ENCODE measurements at places on chromosomes 6 and 20. TPM values are rescaled to one million over a fixed set of nuclear protein-coding genes. Genes with fewer than 3 reads are reported as not detected.

EGFL8 gene
- 2.2 TPM for total RNA-seq

LTA gene
- total RNA-seq, result 0.10 TPM

FOXQ1 gene
- total RNA-seq, result 3.5 TPM

DNAH8 gene
- total RNA-seq, result not detected

PPP1R3G gene
- total RNA-seq, result 1.6 TPM

KCNK16 gene
- total RNA-seq, result not detected

CDSN gene
- total RNA-seq, result not detected

ECT2L gene
- not detected for total RNA-seq

PNISR gene
- total RNA-seq, result 28.0 TPM

EPM2A gene
- total RNA-seq, result 3.7 TPM

ASIP gene
- total RNA-seq, result not detected

SMIM13 gene
- total RNA-seq, result 17.1 TPM

OGFR gene
- 38.9 TPM for total RNA-seq

AKAP7 gene
- 2.3 TPM for total RNA-seq

MARCKS gene
- total RNA-seq, result 10.6 TPM

NKAIN4 gene
- total RNA-seq, result 6.4 TPM

TSPO2 gene
- not detected for total RNA-seq

SLC22A3 gene
- total RNA-seq, result 37.0 TPM

C20orf141 gene
- total RNA-seq, result 0.36 TPM

STMND1 gene
- total RNA-seq, result not detected

ZNFX1 gene
- total RNA-seq, result 24.7 TPM

ISM1 gene
- total RNA-seq, result 0.34 TPM

SCRT2 gene
- not detected for total RNA-seq

FAM83B gene
- 0.09 TPM for total RNA-seq

SLC26A8 gene
- not detected for total RNA-seq

NR2E1 gene
- total RNA-seq, result 0.03 TPM

PSORS1C2 gene
- not detected for total RNA-seq

EFHC1 gene
- total RNA-seq, result 7.7 TPM

HLA-DMB gene
- total RNA-seq, result 2.3 TPM

CDKN1A gene
- 255 TPM for total RNA-seq

HLA-DPA1 gene
- not detected for total RNA-seq

SIRPG gene
- total RNA-seq, result not detected

EYS gene
- 0.02 TPM for total RNA-seq

C4B gene
- total RNA-seq, result 0.56 TPM

GRIK2 gene
- 0.28 TPM for total RNA-seq

RPS6KA2 gene
- total RNA-seq, result 0.07 TPM

CGAS gene
- total RNA-seq, result 5.2 TPM

VSX1 gene
- total RNA-seq, result 1.6 TPM

DYNLT1 gene
- 111 TPM for total RNA-seq
